ENCODE measurements at places on chromosomes 3 and 15.

DNA sequence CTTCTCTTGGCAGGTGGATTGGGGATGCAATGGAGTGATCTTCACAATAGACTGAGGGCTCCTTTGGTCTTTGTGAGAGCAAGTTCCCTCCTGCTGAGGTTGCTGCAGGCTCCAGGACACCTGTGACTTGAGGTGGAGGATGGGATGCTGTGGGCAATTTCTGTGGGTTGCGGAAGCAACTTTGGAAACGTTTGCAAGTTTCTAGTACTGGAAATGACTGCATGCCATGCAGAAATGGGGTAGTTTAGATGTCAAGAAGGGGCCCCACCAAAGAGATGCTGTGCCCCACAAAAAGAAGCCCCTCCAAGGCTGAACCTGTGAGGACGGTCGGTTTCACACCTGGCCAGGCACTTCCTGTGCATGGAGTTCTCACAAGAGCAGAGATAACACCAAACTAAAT, 80.4 kb upstream of the XCR1 start:
- no peak for DNase-seq

- no peak for DNase-seq
These were observed 102.1 kb upstream of the CMC1 start for GRCh38 chr3:28139288-28139687.

DNA sequence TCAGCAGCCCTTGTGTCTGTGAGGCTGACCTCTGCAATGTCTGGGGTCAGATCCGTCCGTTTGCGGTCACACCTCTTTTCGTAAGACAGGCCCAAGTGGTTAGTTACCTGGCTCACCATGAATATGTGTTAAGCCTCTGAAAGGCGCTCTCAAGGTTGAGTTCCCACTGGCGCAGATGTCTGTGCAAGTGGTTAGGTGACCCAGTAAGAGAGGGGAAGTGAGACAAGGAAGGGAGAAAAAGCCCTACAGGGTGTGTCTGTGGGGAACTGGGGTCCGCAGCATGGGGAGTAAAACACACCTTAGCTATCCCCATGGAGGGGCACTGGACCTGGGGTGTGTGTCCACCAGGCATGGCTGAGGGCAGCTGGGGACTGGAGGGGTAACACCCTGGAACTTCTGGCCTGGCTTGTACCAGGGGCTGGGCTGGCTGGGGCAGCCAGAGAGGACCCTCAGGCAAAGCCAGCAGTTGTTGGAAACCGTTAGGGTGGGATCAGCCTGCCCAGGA, 391.6 kb upstream of the PROK2 start:
- DNase-seq: no peak

- no peak for DNase-seq
These were observed 89.8 kb downstream of the CADPS start for GRCh38 chr3:62785384-62785783.

DNA sequence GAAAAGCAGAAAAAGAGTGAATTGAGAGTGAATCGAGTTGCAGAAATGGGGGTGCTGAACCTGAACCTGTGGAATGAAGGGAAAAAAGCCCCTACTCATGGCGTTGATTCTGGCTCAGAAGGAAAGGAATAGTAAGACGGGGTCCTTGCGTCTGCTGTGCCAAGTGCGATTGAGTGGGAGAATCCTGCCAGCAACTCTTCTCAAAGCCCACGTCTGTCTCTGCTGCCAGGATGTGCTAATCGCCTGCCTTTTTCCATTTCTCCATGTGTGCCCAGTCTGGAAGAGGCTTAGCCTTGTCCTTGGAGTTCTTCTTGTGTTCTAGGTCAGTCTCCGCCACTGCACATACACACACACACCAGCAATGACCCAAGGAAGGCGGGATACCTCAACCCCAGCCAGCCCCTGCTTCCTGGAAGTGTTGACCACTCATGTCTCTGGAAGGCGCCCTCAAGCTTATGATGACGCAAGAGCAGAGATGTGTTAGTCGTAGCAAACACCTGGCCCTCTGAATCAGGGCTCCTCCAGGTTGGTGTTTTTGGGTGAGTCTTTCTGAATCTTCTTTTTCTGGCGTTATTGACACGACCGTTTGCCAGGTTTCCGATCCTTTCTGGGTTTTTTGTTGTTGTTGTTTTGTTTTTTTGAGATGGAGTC, 262.4 kb upstream of the PROK2 start:
- DNase-seq: no peak

- no peak for DNase-seq
These were observed 68.7 kb downstream of the GBE1 start for GRCh38 chr3:81692766-81693165.

GRCh38 chr15:38535491-38536200, 29.0 kb downstream of the RASGRP1 start:
- DNase-seq: no peak

DNA sequence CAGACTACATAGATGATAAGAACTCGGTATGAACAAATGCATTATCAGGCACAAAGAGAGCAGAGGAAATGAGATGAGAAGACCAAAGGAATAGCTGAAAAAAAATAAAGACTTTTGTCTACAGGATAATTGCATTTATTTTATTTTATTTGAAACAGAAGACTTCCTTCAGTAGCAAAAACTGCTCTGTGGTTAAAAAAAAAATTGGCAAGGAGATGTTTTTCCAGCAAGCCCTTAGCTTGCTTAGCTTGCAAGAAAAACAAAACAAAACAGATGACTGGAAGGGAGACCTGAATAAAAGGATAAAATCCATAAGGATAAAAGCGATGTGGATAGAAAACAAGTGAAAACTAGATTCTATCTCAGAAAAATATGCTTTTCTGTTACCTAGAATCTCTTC, 9.1 kb upstream of the PPM1L start:
- no peak for DNase-seq

DNA sequence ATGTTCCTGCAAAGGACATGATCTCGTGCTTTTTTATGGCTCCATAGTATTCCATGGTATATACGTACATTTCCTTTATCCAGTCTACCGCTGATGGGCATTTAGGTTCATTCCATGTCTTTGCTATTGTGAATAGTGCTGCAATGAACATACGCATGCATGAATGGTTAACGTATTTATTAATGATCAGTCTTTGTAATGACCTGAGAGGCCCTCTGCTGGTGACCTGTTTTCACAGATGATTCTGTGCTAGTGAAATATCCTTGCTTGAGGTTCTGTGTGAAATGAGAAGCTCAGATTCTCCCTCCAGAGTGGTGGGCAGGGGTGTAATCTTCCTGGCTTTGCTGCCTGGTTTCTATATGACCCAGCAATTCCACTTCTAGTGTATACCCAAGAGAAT, 160.2 kb upstream of the RASGRP1 start:
- no peak for DNase-seq

GRCh38 chr3:131699001-131699400, 196.2 kb upstream of the MRPL3 start:
- DNase-seq: no peak

DNA sequence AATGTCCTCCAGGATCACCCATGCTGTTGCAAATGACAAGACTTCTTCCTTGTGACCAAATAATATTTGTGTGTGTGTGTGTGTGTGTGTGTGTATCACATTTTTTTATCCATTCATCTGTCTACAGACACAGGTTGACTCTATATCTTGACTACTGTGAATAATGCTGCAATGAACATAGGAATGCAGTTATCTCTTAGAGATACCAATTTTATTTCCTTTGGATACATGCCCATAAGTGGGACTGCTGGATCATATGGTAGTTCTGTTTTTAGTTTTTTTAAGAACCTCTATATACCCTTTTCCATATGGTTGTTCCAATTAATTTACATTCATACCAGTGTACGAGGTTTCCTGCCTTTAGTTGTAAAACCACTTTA, 41.7 kb downstream of the GPR176 start:
- DNase-seq: no peak

- DNase-seq: no peak
These were observed 334.3 kb upstream of the CTDSPL start for GRCh38 chr3:37527361-37527760.

DNA sequence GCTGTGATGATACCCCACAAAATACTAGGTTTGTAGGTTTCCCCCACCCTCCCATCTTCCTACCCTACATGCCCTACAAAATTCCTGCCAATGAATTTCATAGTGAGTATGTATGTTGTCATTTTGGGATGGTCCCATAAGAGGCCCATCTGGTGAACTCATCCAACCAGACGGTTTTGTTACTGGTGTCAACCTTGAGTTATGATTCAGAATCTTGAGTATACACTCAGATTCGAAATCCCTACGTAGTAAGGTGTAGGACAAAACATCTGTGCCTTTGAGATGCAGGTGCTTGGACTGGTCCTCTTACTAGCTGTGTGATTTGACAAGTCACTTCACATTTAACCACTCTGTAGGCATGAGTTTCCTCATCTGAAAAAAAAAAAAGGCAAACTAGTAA, 3.6 kb downstream of the SIAH2 start:
- no peak for DNase-seq

- no peak for DNase-seq
These were observed 98.7 kb downstream of the PLCH1 start for GRCh38 chr3:155646128-155646527.

DNA sequence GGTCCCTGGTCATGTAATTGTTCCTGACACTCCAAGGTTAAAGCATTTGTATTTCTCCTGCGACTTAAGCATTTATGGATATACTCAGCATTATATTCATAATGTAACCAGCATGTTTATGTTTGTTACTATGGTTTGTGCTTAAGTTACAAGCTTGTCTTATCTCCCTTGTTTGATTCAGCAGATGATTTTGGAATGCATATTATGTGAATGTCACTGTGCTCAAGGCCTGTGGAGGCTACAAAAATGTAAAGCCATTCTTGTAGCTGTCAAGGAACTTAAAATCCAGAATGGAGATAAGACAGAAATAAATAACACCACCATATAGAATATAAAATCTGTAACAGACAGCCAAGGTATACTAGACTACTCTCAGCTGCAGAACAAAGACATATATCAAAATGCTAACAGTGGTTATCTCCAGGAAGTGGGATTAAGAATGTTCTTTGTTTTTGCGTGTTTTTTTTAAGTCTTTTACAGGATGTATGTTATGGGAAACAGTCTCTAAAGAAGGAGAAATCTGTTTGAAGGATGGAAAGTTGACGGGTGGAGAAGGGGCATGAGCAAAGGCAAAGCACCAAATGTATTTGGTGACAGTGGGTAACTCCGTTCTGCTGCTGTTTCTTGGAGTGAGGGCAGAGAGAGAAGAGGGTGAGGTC, 61.4 kb downstream of the IGF2BP2 start:
- DNase-seq: no peak

DNA sequence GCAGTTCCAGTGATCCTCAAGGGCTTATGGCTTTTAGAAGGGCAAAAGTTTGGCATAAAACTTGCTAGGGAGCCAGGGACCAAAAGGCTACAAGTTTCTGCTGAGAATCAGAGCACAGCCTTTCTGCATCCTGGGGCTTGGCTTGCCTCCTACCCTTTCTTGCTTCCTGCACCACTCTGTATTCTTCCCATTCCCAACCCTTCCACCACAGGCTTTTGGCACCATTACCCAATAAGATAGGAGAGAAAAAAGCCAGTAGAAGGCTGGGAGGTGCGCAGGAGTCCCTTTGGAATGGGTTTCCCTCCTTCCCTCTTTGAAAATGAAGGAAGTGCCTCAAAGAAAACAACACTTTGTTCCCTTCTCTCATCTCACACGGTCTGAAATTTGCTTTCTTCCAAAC, 268.6 kb downstream of the PDCD6IP start:
- no peak for DNase-seq

DNA sequence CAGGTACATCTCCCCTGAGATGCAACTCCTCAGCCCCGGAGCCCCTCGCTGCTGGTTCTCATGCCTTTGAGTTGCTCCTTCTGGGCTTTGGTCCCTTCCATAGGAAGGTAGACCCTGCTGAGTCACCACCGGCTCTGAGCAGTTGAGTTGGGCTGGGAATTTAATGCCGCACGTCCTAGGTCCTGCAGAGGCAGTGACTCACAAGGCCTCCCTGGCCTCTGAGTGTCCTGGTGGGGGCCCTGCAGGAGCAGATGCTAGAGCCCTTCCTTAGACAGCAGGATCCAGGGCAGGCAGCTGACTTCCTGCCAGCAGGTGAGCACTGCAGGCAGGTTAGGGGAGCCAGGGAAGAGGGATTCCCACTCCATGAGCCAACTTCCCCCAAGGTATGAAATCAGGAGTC, 5.5 kb upstream of the NTRK3 start:
- no peak for DNase-seq

DNA sequence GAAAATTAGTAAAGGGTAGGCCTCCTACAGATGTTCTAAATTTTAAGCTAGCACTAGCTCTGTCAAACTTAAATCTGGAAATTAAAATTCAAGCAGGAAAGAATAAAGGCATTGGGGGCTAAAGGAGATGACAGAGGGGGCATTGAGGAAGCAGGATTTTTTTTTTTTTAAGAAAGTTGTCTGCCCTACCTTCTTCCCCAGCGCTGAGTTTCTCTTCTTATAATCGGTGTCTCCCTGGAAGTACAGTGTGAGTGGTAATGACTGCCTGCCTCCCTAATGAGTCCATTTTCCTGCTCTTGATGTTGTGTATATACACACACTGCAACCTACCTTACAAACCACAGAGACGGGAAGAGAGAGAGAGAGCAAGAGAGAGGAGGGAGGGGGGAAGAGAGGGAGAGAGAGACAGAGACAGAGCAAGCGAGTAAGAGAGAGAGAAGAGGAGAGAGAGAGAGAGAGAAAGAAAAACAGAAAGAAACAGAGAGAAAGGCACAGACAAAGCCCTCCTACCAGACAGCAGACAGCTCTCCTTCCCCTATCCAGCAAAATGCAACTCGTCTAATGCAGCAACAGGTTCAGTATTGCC, 47.0 kb downstream of the ZBTB20 start:
- no peak for DNase-seq

DNA sequence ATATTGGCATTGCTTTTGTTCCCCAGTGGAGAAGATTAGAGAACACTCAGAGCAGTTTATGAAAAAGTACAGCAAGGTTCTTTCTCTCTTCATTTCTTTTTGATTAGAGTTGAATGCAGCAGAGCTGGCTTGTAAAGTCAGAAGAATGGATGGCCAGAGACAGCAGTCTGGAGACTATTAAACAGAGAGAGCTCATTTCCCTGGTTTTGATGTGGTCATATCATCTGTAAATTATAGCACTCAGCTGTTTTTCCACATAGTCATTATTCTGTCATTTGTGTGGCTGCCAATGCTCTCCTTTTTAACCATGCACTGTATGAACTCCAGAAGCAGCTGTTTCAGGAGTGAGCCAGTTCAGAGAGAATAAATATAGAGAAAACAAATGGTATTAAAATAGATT, 177.4 kb upstream of the CRBN start:
- no peak for DNase-seq

DNA sequence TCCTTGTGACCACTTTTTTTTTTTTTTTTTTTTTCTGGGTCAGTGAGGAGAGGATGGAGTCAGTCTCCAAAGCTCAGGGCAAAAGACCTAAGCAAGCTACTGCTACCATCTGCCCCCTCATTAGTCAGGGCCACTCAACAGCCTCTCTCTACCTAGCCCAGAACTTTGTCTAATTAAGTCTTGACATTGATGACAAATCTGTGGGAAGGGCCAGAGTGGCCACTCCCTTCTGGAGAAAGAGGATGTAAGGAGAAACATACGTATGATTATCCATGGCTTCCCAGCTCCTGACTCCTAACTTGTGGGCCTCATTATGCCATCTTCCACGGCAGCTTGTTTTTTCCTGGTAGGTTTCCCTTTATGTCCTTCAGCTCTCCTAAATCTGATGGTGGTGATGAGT, 37.9 kb downstream of the NR1I2 start:
- DNase-seq: no peak
